SK-N-MC (cell line): ENCODE measurements at places on chromosomes 13 and 19.

- no peak for DNase-seq
These were observed 43.2 kb upstream of the SHKBP1 start for GRCh38 chr19:40533508-40533907.

DNA sequence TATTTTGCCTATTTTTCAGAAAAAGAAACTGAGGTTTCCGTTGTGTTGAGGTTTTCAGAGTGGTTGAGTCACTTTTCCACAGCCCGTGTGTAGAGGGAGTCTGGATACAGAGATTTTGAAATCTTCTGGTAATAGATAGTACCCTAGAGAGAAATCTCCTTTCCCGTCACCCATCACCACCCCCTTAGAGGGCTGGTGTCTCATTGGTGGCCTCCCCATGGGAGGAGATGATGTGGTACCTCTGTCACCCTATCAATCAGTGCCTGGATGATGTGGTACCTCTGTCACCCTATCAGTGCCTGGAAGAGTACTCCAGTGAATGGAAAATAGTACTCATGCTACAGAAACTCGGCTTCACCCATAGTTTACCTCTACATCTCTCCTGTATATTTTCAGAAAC, 42.2 kb upstream of the SERP2 start:
- no peak for DNase-seq

- no peak for DNase-seq
These were observed 467.5 kb downstream of the DIAPH3 start for GRCh38 chr13:59696271-59696670.

DNA sequence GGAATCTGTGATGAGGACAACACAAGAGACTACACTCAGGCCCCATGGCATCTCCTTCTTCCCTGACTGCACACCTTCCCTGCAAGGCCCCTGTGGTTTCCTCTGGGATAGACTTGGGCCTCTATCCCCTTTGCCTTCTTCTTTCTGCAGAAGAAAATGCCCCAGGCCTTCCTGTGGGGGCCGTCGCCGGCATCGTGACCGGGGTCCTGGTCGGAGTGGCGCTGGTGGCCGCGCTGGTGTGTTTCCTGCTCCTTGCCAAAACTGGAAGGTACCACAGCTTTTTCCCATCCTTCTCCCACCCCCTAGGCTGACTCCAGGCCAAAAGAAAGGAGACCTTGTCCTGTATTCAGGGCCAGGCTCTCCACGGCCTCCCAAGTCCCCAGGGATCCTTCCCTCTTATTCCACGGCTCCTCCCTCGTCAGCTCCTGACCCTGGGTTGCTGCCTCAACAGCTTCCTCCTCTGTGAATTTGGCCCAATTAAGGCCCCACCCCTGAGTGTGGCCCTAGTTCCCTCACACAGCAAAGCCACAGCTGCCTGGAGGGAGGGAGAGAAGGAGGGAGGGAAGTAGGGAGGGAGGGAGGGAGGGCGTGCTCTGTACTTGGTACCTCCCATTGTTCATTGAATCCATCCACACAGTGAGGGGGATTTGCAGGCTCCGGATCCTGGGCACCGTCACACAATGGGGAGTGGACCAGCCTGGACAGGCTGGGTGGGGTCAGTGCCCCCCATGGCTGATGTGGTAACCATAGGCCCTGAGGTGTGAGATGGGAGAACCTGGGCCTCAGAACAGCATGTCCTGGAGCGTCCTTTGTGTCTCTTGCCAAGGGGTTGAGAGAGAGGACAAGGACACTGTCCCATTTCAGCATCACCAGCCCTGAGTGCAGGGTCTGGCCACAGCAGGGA, 12.5 kb downstream of the CEACAM3 start:
- DNase-seq, result no peak

DNA sequence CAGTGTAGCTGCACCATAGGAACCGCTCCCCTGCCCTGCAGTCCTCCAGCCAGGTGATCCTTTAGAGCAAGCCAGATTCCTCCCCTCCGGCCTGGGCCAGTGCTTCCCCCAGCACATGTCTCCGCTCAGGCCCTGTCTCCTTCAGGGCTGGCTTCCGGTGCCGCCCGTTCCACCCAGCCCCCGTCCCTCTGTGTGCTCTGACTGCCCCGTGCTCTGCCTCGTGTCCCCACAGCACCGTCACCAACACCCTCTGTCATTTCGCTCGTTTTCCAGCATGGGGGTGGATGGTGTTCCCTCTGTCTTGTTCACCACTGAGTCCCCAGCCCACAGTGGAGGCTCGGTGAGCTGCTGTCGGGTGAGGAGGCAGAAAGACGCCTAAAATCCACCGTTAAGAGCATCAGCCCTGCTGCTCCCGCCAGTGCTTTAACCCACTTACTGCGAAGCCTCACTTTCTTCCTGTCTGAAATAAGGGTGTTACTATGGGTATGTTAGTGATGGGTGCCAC, 54.5 kb downstream of the TSSK6 start:
- no peak for DNase-seq

- DNase-seq, result no peak
These were observed 984 bp upstream of the OR7G1 start for GRCh38 chr19:9116547-9116946.

DNA sequence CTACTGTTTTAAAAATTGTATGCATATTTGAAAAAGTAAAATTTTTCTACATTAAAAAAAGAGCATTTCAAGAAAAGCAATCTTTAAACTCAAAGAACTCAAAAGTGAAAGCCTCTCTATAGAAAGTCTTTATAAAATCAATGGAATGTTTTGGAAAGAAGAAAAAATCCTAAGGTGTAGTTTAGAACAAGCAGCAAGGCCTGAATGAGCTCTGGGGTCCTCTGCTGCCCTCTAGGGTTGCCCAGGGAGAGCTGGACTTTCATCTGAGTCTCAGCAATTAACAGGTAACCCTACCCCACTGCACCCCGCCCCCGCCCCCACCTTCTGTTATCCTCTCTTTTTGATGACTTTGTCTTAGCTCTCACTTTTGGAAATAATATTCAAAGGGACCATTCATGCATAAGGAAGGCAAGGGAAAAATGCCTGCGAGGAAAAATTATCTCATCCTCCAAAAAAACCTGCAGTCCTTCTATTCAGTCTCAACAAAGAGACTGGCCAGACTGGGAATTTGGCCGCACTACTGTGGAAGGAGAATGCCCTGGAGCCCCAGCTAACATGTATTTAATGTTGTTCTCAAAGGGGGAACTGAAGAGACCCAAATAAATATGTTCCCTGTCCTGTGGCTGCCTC, 24.1 kb downstream of the SLC25A30 start:
- no peak for DNase-seq

GRCh38 chr13:71602344-71602743, 264.7 kb downstream of the DACH1 start:
- no peak for DNase-seq

DNA sequence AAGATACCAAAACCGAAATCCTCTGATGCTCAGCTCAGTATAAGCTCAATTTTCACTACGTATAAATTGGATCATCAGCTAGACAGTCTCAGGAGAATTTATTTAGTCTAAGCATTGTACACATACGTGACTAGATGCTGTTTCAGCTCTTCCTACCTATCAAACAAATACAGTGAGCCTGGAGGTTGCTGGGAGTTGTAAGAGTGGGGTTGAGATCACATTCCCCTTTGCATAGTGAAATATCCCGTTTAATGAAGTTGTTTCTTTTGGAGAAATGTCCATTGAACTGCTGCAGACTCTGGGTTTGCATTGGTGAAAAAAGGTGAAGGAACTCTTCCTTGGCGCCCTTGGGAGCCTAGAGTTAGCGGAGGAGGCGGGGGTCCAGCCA, 68.9 kb upstream of the GJB6 start:
- no peak for DNase-seq

DNA sequence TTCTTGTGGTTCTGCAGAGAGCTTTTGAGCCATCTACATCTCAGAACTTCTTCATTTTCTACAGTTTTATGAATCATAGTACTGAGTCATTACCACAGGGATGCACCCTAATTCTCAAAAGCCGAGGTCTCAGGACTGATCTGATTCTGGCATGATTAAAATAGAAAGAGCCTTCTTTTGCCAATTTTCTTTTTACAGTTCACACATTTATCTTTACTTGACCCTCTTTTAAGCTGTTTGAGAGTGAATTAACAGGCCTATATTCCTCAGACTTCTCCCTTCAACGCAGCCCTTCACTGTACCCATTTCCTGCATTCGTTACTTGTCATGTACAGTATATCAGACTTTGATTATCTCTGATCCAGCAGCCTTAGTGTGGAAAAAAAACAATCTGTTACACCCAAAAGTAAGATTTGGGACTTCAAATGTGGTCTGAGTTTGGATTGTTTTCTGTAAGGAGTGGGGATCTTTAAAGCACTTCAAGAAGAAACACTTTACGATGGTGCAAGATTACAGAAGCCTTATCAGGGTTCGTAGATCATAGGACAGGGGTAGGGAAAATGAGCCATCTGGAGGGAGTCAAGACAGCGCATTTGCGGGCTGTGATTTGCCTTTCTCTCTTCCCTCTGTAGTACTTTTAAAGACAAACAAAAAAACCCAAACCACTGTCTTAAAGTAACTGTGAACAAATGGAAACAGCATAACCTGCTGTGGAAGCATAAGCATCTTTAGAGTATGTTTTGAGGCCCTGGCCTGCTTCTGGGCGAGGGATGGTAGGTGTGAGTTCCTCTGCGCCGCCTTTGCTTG, 15.3 kb upstream of the GPR183 start:
- DNase-seq, result no peak

GRCh38 chr13:110529522-110530311, 31.8 kb downstream of the RAB20 start:
- DNase-seq, result no peak

GRCh38 chr13:25179832-25180774, 8.0 kb upstream of the AMER2 start:
- DNase-seq, result no peak

DNA sequence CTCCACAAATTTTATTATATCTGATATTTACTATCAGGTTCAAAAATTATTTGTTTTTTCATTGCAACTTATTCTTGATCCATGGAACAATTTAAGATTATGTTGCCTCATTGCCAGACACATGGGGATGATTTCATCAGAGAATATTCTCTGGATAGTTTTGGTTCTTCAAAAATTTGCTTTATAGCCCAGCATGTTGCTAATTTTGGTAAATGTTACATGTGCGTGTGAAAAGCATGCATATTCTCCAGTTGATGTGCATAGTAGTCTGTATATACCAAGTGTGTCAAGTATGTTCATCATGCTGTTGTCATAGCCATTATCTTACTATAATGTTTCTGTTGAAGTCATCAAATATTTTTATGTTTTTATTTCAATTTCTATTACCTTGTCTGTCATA, 122.3 kb downstream of the RFC3 start:
- DNase-seq, result no peak

GRCh38 chr13:110274687-110275086, 32.3 kb downstream of the COL4A1 start:
- DNase-seq, result no peak

GRCh38 chr13:26007261-26008125, 44.3 kb downstream of the SHISA2 start:
- DNase-seq, result no peak

DNA sequence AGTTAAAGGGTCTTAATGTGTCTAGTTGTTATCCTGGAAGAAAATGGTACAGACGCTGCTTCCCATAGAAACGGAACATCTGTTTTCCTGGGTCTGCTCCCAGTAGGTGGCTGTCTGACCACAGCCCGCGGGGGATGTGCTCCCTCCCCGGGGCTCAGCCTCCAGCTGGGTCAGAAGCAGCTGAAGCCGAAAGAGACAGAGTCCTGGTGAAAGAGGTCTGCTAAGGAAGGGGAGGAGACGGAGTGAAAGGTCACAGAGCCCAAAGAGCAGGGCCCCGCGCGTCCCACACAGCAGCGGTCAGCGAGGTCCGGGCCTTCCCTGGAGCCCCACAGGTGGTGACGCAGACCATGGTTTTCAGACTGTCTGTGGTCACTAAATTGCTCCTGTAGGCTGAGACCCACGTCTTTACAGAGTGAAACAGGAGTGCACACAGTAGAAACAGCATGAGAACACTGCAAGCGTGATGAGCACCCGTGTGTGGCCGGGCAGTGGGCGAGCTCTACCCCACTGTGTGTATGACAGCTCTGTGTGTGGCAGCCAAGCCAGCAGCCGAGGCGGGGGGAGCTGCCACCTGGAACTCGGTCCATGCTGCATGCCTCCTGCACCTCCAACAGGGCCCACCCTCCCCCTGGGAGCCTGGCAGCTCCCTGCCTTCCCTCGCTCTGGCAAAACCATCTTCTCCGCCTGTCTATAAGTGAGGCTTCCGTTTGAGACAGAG, 52.0 kb upstream of the C13orf46 start:
- no peak for DNase-seq

- no peak for DNase-seq
These were observed 68.3 kb downstream of the STARD13 start for GRCh38 chr13:33217256-33217655.

DNA sequence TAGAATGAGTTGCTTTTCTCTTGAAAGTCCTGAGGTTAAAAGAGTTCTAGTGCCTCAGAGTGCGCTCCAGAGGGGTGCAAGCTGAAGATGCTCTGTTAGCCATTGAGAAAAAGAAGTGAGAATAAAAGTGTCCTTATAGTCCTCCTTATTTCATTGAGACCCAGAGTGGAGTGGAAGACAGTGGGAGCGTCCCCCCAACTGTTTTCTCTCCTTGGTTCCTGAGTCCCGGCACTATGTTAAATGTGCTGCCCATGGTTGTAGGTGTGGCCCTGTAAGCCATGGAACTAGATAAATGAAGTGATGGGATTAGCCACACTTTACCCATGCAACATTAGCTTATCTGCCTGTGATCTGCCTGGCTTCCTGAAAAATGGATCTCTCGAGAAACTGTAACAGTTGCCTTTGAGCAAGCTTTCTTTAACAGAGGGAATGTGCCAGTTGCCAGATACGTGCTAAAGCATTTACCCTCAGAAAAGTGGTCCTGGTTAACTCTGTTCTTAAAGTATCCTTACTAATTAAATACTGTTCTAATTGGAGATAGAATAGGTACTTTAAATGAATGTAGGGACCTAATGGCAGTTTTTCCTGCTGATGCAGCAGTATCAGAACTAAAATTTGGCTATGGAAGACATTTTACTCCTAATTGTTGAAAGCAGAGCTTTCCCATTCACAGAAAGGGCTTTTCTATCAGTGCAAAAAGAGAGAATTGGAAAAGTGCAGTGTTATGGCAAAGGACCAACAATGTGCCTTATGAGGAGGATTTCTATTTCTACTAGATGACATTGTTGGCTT, 21.4 kb upstream of the PSG9 start:
- no peak for DNase-seq

- no peak for DNase-seq
These were observed at the start of gene CRTC1 for GRCh38 chr19:18683109-18683957. Gene CRTC1, plus strand, starts transcription at chr19:18683680. Its CDS starts 23 bp downstream, at chr19:18683703.

DNA sequence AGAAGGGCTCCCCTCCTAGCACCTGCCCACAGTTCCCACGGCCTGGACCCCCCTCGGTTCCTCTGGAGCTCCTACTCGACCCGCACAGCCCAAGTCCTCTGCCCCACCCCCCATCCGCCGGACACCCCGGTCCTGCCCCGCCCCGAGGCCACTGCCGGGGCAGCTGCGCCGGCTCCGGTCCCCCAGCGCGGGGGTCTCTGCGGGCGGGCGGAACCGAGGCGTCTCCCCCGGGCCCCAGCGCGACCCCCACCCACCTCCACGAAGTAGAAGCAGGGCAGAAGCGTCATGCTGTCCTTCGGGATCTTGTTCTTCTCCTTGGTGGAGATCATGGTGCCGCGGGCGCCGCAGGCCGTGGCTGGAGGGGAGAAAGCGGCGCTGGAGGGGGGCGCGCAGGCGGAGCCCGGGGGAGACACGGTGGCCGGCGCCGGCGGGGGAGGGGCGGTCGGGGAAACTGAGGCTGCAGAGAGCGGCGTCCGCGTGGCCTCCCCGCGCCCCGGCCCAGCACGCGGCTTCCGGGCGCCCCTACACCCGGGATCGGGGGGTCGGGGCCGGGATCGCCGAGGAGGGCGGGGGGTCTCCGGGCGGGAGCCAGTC, 427 bp downstream of the PLPPR3 start:
- DNase-seq, result no peak

- no peak for DNase-seq
These were observed 15.8 kb downstream of the ACTN4 start for GRCh38 chr19:38663156-38663651.
